ENCODE measurements at places on chromosomes 3 and 15. TPM values are rescaled to one million over a fixed set of nuclear protein-coding genes. Genes with fewer than 3 reads are reported as not detected.

DNA sequence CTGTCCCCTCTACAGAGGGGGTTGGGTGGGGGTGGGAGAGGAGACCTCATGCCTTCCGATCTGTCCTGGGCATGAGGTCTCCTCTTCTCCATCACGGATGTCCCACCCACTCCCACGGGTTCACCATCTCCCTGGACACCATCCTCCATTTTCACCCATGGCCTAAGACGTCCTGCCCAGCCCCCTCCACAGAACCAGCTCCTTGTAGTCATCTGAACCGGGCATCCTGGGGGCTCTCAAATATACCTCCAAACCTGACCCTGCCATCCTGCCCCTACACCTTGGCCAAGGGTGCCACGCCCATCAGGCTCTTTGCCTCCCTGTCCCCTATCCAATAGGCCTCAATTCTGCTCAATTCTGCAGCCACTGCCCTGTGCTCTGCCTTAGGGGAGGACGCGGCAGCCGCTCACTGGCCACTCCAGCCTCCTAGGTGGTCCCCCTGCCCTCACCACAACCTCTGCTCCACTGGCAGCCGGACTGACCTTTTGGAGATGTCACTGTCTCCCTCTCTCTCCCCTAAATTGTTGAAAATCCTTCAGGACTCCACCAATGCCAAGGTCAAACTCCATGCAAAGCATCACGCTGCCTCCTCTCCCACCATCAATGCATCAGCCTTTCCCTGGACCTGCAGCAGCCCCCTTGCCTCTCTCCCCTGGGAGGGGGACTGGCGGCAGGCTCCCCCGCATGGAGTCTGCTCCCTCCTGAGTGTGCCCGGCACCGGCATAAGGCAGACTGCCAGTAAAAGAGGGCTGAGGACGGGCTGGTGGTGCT, 9.4 kb upstream of the ANPEP start:
- H3K4me3 ChIP-seq = no peak overlapping the region
- DNase-seq = no peak
- H3K36me3 ChIP-seq = no peaks in the 10 kb centered on the region
- peaks cover 22% of the 10 kb centered on the region for H3K27me3 ChIP-seq
- no peak overlapping the region for H3K27ac ChIP-seq

GRCh38 chr15:82810061-82810889, 847 bp downstream of the WHAMM start:
- no peaks in the 10 kb centered on the region for H3K27me3 ChIP-seq
- peak; percentile 67 for DNase-seq
- peaks cover 9% of the 10 kb centered on the region for H3K36me3 ChIP-seq
- H3K27ac ChIP-seq = peak overlapping the region; percentile 100
- H3K4me1 ChIP-seq = peaks cover 25% of the 10 kb centered on the region
- H3K4me3 ChIP-seq = peak overlapping the region; percentile 96

DNA sequence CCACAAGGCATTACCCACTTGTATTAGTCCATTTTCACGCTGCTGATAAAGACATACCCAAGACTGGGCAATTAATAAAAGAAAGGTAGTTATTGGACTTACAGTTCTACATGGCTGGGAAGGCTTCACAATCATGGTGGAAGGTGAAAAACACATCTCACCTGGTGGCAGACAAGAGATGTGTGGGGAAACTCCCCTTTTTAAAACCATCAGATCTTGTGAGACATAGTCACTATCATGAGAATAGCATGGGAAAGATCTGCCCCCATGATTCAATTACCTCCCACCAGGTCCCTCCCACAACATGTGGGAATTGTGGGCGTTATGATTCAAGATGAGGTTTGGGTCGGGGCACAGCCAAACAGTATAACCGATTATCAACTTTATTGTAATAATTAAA, 17.0 kb upstream of the CMC1 start:
- no peak for DNase-seq
- H3K4me3 ChIP-seq = no peak overlapping the region
- H3K27ac ChIP-seq = no peak overlapping the region
- H3K27me3 ChIP-seq = no peaks in the 10 kb centered on the region
- no peaks in the 10 kb centered on the region for H3K36me3 ChIP-seq
- H3K4me1 ChIP-seq = no peaks in the 10 kb centered on the region

DNA sequence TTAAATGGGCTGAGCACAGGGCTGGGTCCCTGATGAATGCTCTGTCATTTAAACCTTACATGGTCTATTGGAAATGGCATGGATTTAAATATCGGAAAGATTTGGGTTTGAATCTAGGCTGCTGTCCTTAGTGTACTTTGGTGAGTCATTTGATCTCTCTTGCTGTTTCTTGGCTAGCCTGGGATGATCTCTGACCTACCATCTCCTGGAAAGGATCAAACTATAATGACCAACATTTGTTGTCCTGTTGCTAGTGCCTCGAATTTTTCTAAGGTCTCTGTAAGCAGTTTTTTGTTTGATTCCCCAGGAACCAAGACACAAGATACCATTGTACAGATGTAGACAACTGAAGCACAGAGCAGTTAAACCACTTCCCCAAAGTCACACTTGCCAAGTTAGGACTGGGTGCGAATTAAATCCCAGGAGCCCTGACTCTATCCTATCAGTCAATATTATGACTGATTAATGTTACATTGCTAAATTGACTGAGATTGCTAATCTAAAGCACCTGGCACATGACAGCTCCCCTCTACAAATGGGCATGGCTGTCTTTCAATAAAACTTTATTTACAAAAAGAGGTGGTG, 244.9 kb upstream of the MCTP2 start:
- no peak overlapping the region for H3K4me3 ChIP-seq
- H3K27ac ChIP-seq = no peak overlapping the region
- H3K27me3 ChIP-seq = no peaks in the 10 kb centered on the region
- no peaks in the 10 kb centered on the region for H3K36me3 ChIP-seq

DNA sequence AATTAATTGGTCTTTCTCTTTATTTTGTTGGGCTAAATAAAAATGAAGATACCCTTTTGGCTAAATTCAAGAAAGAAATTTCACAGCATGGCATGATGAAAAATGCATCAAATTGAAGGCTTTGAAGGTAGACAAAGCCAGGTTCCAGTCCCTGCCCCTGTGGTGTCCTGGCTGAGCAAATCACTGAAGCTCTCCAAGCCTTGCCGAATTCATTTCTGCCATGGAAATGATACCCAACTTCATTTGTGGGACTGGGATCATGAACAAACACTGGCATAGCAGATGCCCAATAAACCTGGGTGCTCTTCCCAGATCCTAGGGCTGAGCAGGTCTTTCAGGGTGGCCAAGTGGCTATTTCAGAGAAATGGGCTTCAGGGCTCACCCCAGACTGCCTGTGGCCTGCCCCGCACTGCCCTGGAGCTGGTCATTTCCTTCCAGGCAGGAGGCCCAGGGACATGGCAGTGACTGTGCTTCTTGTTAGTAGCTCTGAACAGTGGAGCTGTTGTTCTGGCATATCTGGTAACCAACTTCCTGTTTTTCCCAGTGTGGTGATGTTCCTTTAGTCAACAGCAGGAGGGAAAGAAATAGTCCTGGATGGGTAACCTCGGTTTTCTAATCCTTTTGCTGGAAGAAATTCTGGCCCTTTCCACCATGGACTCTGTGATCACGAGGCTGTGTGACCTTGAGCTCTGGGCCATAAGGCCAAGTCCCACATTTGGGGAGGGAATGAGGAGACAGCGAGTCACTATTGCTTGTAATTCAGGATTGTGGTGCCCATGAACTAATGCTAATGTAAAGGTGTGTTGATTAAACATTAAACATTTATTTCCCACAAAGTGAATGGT, 47.6 kb downstream of the CTDSPL start:
- peak overlapping the region; percentile 24 for H3K27ac ChIP-seq
- H3K4me1 ChIP-seq = peaks cover 47% of the 10 kb centered on the region

- no peak for DNase-seq
- no peak overlapping the region for H3K27ac ChIP-seq
- peaks cover 37% of the 10 kb centered on the region for H3K4me1 ChIP-seq
- H3K4me3 ChIP-seq = no peak overlapping the region
- H3K27me3 ChIP-seq = no peaks in the 10 kb centered on the region
- no peaks in the 10 kb centered on the region for H3K36me3 ChIP-seq
Measured at GRCh38 chr3:138205527-138205926, 18.4 kb downstream of the ARMC8 start.

DNA sequence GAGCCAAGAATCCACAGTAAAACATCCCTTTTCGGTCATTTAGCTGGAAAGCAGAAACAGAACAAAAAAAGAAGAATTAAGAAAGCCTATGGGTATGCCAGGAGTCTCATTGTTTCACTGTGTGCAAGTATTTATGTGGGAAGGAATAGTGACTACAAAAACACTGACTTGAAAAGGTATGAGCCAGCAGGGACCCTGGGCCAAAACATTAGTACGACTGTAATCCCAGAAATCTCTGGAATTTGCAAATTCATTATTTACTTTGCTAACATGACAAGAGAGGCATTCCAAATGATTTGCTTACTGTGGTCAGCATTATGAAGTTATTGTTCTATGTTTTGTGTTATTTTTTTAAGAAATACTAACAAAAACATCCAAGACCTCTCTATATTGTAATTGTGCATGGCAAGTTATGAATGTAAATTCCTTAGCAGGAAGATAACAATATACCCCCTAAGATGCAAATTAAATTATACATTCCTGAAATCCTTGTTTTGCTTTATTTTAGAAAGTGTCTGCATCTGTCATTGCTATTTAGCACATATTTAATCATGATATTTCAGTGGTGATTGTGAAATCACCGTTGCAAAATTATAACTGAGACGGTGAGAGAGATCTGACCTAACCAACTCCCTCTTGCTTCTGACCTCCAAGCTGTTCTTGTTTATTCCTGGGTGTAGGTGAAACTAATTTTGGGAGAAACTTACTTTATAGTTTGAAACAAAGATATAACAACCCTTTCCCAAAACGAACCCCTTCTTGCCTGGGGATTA, 299.2 kb downstream of the ZPLD1 start:
- H3K36me3 ChIP-seq = no peaks in the 10 kb centered on the region
- DNase-seq = no peak
- no peaks in the 10 kb centered on the region for H3K4me1 ChIP-seq
- no peaks in the 10 kb centered on the region for H3K27me3 ChIP-seq
- no peak overlapping the region for H3K27ac ChIP-seq

GRCh38 chr15:38085114-38085513, 150.7 kb downstream of the TMCO5A start:
- H3K27ac ChIP-seq = no peak overlapping the region
- H3K4me3 ChIP-seq = no peak overlapping the region
- no peaks in the 10 kb centered on the region for H3K36me3 ChIP-seq
- no peaks in the 10 kb centered on the region for H3K27me3 ChIP-seq
- no peak for DNase-seq

GRCh38 chr3:95899494-95899893, 914.9 kb upstream of the EPHA6 start:
- no peaks in the 10 kb centered on the region for H3K36me3 ChIP-seq
- no peak overlapping the region for H3K4me3 ChIP-seq
- no peaks in the 10 kb centered on the region for H3K4me1 ChIP-seq

DNA sequence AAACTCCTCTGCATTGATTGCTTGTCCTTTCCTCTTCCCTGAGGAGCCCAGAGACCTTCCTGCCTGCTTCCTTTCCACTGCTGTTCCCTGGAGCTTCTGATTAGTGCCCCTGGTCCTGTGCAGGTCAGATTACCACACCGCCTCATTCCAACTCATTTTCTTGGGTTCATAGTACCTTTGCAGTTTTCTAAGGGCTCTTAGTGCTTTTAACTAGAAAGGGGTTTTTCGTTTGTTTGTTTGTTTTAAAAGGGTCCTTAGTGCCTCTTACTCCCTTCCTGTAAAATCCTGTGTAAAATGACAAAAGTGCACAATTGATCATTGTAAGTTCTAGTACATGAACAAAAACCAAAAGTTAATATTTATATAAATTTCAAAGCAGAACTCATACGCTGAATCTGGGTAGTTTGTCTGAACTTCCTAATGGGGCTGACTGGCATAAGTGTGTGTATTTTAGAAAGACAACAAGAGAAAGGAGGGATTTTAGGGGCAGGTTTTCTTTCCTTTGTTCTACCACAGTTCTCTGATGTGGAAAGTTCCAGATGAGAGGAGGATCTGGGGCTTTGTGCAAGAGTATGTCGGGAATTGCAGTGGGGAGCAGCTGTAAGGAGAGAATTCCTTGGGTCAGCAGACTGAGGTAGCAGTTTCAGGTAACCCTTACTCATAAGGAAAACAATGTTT, 30.6 kb downstream of the SNRK start:
- H3K27ac ChIP-seq = no peak overlapping the region
- H3K36me3 ChIP-seq = no peaks in the 10 kb centered on the region
- no peak for DNase-seq
- H3K4me1 ChIP-seq = peaks cover 19% of the 10 kb centered on the region
- no peaks in the 10 kb centered on the region for H3K27me3 ChIP-seq

DNA sequence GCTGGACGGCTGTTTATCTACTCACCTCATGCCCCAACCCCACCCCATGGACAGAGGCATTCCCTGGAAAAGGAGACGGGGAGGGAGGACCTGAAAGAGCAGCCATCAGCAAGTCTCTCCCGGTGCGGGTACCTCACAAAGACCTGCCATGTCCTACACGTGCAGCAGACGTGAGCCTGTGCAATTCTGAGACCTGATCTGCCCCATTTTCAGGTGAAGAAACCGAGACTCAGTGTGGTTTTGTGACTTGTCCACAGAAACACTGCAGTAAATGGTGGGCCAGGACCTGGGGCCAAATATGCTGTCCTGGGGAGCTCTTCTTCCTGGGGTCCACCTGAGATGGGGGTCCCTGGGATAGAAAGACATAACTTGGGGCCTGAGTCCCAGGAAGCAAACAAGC, 137.0 kb upstream of the LINGO1 start:
- H3K4me1 ChIP-seq = no peaks in the 10 kb centered on the region
- peaks cover 31% of the 10 kb centered on the region for H3K27me3 ChIP-seq
- no peak overlapping the region for H3K4me3 ChIP-seq
- no peak overlapping the region for H3K27ac ChIP-seq

- no peak for DNase-seq
- no peaks in the 10 kb centered on the region for H3K4me1 ChIP-seq
- H3K27me3 ChIP-seq = no peaks in the 10 kb centered on the region
- H3K4me3 ChIP-seq = no peak overlapping the region
- no peak overlapping the region for H3K27ac ChIP-seq
Measured at GRCh38 chr15:67998599-67999133, 55.4 kb upstream of the PIAS1 start.

DNA sequence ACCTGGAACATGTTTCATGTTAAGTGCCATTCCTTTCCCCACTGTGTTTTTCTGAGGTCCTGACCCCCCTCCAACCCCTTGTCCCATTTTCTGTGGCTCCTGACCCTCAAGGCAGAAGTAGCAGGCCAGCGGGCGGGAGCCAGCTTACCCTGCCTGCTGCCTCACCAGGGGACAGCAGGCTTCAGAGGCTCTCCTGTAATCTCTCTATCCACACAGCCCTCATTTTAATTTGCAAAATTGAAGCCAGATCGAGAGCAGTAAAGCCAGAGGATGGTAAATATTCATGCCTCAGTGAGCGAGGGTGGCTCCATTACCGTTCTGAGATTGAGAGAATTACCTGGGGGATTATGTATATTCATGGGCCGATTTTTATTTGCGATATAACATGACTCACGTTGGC, 147.6 kb downstream of the DNAJB8 start:
- H3K4me1 ChIP-seq = peaks cover 16% of the 10 kb centered on the region
- no peaks in the 10 kb centered on the region for H3K27me3 ChIP-seq
- H3K36me3 ChIP-seq = no peaks in the 10 kb centered on the region
- no peak overlapping the region for H3K27ac ChIP-seq
- peak; percentile 27 for DNase-seq

CD200 gene
- total RNA-seq = 4.6 TPM

GOLGA6L10 gene
- total RNA-seq = 3.0 TPM

Measured in sigmoid colon (tissue), 7 donors.